ENCODE measurements at places on chromosomes 11 and 22. TPM values are rescaled to one million over a fixed set of nuclear protein-coding genes. Genes with fewer than 3 reads are reported as not detected.

The GNAZ gene
- 0.89 TPM for total RNA-seq

The BTBD18 gene
- not detected for total RNA-seq

DNA sequence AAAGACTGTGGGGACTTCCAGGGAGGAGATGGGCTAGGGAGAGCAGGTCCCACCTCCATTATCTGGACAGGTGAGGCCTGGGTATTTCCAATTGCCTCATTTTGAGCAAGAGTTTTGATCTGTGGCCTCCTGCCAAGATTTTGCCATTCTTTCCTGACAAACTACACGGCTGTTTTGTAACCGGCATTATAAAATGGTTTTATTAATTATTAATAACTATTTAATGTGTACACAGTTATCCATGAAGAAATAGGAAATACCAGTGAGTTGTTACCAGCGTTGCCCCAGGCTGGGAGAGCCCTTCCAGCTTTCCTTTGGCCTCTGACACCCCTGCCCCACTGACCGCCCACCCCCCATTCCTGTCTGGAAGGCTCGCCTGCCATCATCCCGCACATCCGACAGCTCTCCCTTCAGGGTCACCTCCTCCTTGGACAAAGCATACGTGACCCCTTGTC lies 14.9 kb upstream of the SEC14L3 start:
- no peaks in the 10 kb centered on the region for H3K4me1 ChIP-seq
- no peak for DNase-seq
- H3K4me3 ChIP-seq = no peak overlapping the region
- no peaks in the 10 kb centered on the region for H3K36me3 ChIP-seq
- H3K27me3 ChIP-seq = no peaks in the 10 kb centered on the region

GRCh38 chr11:113014262-113015097 lies 53.3 kb downstream of the NCAM1 start:
- no peaks in the 10 kb centered on the region for H3K36me3 ChIP-seq
- H3K27me3 ChIP-seq = peaks cover 1% of the 10 kb centered on the region
- DNase-seq = no peak
- no peaks in the 10 kb centered on the region for H3K4me1 ChIP-seq
- no peak overlapping the region for H3K27ac ChIP-seq

All from activated T-cell treated with anti-CD3 and anti-CD28 coated beads, Interleukin-2, amount 50 U/mL, for 72 hours (primary cell).